Stimulated activated CD4-positive, alpha-beta T cell treated with anti-CD3 and anti-CD28 coated beads, Interleukin-15, amount 100 ng/mL, for 1 hour (primary cell): ENCODE measurements at places on chromosomes 4 and X.

DNA sequence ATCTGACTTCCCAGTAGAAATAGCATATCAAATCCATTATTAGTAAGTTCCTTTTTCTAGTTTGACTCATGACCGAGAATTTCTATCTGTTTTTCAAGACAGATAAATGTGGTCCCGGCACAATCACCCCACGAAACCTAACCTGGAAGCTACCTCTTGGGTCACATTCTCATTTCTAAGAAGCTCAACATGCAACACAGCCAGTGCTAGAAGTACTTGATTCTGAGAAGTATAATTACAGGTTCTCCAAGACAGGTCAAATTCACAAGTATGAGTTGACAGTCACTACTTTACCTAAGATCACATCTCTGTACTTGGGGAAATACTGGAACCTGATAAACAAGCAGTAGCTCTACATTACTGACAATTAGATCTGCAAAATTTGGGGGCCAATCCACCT, 54.0 kb upstream of the PLAC1 start:
- no peak for DNase-seq

GRCh38 chr4:100165809-100166208, 24.5 kb downstream of the DDIT4L start:
- no peak for DNase-seq

GRCh38 chrX:154793084-154793795, 12.0 kb downstream of the MPP1 start:
- DNase-seq, result no peak

DNA sequence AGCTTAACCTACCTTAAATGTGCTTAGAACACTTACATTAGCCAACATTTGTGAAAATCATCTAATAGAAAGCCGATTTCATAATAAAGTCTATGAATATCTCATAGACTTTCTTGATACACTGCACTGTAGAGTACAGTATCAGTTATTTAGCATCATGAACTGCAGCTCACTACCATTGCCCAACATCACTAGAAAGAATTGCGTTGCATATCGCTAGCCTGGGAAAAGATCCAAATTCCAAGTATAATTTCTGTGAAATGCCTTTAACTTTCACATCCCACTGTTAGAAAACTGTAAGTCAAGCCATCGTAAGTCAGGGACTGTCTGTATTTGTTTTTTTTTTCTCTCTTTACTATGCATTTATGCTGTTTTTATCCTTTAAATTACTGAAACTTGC, 918.6 kb upstream of the PABPC4L start:
- no peak for DNase-seq

DNA sequence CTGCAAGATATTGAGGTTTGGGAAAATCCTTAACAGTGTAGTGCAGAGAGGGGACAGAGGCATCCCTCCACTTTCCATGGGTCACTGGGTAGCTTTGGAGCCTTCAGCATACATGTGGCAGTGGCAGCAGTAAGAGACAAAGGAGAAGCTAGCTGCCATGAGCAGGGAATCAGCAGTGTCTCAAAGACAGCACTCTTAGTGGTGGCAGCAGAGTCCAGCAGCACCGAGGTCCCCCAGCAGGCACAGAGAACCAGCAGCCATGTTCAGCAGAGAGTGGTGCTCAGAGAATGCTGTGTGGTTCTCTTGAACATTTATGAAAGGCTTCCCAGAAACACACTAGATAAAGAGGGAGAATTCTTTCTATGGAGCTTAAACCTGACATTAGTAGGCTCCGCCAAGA, 308.5 kb downstream of the CENPC start:
- no peak for DNase-seq

- DNase-seq, result no peak
These were observed 31.5 kb downstream of the PALLD start for GRCh38 chr4:168528131-168528949.
